ENCODE measurements at places on chromosomes 16 and 17.
A peak's percentile ranks its signal among the peaks of the same experiment; 100 is the strongest.

DNA sequence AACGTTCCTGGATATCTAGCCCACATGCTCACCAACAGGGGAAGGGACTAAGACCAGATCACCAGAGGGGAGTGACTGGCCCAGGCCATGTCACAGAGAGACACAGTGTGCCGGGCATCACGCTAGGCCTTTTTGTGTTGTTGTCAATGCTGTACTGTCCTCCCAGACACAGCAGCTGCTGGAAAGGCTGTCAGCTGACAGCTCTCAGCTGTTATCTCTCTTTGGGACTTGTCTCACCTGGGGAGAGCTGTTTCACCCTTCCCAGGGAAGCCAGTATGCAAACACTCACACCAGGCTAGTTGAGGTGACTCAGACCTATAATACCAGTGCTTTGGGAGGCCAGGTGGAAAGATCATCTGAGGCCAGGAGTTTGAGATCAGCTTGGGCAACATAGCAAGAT, 19.4 kb downstream of the UNC45B start:
- no peak for DNase-seq

GRCh38 chr17:54518706-54519105, 381.9 kb upstream of the TOM1L1 start:
- DNase-seq = no peak

DNA sequence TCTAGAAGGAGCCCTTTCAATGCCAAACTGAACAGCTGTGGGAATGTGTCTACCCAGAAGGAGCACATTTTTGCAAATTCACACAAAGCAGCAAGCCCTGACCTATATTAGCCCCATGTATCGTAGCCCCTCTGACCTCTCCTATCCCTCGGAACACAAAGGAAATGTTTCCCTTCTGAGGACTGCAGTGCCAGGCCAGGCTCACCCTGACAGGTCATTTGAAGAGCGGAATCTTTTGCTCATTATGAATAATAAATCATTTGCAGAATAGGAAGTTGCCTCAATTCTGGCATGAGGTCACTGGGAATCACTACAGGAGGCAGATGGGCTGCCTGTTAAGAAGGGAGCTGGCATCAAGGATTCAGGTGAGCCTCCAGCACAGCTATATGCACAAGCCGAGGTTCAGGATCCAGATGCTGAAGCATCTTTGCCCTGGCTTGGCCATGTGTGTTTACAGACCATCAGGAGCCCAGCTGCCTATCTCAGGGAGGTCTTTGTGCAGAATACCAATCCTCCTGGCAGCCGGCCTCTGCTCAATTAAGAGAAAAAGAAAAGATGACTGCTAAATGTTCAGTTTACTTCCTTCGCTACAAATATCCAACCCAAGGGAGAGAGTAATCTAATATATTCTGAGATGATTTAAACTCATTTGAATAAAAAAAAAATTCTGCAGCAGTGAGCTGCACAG, 119.4 kb downstream of the USP31 start:
- DNase-seq = no peak

DNA sequence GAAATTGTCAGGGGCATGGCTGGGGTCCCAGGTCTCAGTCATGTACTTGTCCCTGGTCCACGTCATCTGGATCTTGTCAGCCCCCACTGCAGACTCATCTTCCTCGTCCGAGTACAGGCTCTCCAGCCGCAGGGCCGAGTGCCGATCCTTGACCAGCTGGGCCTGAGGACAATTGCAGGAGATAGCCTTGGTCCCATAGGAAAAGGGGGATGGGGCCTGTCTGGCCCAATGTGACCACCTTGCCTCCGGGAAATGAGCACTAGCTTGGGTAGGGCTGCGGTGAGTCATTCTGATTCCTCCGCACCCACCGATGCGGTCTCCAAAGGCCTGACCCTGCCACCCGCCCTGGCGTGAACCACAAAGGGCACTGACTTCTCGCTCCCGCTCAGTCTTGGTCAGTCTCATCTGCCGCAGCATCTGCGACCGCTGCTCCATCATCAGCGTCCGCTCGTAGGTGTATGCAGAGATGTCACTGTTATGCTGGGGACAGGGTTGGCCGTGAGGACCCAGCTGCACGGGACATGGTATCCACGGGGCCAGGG, 1.5 kb upstream of the LCAT start:
- DNase-seq = no peak

- DNase-seq = peak; percentile 78
Observed at GRCh38 chr16:75319513-75320411, 68.3 kb upstream of the BCAR1 start.

GRCh38 chr17:77546772-77547241, 406.0 kb downstream of the SEC14L1 start:
- no peak for DNase-seq

GRCh38 chr17:45782889-45783592, 1.1 kb upstream of the CRHR1 start:
- DNase-seq = no peak

- DNase-seq = no peak
Observed at GRCh38 chr17:78674595-78675315, 97.6 kb upstream of the DNAH17 start.

- no peak for DNase-seq
Observed at GRCh38 chr17:80501741-80502577, 25.6 kb upstream of the NPTX1 start.

- no peak for DNase-seq
Observed at GRCh38 chr16:8493972-8494371, 96.3 kb downstream of the TMEM114 start.

DNA sequence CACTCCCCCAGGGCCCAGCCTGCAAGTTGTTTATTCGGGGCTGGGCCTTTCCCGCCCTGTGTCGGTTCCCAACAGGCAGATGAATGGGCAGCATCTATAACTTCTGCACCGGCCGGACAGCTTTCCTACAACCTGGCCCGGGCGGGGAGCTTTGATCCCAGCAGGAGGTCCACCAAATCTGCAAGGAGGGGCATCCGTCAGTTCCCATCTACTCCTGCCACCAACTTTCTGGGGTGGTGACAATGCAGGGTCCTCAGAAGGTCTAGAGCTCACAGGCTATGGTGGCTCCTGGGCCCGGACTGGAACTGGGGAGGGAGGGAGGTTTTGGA, 211.9 kb downstream of the NTN1 start:
- no peak for DNase-seq

GRCh38 chr17:79646721-79647455, 36.0 kb upstream of the RBFOX3 start:
- no peak for DNase-seq

DNA sequence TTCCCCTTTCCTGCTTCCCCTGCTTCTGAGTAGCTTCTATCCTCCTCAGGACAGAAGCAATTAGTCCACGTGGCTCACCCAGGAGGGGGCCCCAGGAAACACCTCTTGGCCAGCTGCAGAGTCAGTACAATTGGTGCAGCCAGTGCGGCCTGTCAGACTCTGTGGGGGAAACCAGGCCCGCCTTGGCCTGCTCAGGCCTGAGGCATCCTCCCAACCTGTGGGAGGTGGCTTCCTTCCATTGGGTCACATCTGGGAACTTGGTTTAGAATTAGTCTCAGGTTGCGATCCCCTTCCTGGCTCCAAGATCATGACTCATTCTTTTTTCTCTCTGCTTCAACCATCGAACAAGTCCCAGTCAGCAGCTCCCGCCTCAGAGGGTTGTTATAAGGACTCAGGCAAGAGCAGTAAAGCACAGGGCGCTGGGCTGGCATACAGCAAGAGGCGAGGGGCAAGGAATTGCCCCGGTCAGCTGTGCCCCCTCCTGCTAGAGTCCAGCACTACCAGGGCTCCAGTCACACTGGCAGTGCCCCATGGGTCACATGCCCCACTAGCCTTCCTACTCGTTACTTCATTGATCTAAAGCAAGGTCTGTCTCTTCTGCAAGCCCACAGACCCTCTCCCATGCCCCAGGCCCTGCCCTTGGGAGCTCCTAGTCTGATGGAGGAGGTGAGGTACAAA, 8.1 kb upstream of the EPX start:
- DNase-seq = no peak

GRCh38 chr16:81483064-81483969, 38.7 kb downstream of the CMIP start:
- no peak for DNase-seq

GRCh38 chr16:68644715-68645493, at the start of gene CDH3:
Gene CDH3, plus strand, starts transcription at chr16:68645310. Its CDS starts 70 bp downstream, at chr16:68645380.
- no peak for DNase-seq
